ENCODE measurements at places on chromosomes 5 and 9.

DNA sequence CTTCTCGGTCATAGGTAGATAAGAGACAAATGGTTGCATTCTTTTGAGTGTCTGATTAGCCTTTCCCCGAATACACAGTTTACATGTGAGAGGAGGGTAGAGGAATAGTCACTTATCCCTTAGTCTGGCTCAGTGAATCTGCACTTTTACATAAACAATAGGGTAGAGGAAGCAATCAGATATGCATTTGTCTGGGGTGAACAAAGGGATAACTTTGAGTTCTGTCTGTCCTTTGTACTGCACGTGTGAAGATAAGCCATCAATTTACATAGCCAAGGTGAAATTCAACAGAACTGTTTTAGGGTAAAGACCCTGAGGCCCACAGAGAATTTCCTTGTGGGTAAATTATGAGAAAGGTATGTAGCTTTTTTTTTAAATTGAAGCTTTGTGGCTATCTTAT lies 10.1 kb upstream of the IGFBPL1 start:
- DNase-seq: no peak

DNA sequence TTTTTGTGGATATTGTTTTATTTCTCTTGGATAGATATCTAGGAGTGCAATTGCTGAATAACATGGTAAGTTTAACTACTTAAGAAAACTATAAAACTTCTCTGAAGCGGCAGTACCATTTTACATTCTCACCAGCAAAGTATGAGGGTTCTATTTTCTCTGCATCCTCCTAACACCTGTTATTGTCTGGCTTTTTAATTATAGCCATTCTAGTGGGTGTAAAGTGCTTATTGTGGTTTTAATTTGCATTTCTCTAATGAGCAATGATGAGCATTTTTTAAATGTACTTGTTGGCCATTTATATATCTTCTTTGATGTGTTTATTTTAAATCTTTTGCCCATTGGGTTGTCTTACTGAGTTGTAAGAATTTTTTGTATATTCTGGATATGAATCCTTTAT lies 28.7 kb downstream of the SMIM32 start:
- DNase-seq: no peak

- DNase-seq: no peak
These were observed 23.1 kb upstream of the MED10 start for GRCh38 chr5:6401410-6401809.

GRCh38 chr5:66353186-66353585 lies 209.1 kb downstream of the SREK1 start:
- DNase-seq: no peak

DNA sequence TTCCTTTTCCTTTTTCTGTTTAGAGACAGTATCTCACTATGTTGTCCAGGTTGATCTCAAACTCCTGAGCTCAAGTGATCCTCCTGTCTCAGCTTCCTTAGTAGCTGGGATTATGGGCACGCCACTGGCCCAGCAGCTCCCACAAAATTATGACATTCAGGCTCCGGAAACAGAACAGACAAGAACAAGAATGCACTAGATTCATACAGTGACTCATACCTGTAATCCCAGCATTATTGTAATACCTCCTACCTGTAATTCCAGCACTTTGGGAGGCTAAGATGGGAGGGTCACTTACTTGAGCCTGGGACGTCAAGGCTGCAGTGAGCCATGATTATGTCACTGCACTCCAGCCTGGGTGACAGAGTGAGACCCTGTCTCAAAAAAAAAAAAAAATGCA lies 26.7 kb upstream of the B4GALT1 start:
- DNase-seq: no peak

DNA sequence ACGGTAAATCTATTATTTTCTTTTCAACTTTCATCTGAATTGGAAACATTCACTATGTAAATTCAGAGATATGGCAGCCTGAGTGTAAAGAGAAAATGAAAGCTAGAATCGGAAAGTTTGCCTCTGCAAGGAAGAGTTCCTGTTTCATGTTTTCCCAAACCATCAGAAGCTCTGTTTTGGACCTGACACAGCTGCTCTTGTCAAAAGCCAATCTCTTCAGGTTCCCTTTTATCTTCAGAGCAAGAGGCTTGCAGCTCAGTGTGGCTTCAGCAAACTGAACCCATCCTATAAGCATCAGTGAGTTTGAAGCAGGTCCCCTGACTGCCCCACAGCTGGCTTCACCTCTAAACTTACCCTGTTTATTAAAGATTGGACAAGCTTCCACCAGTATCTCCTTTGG lies 1099.7 kb downstream of the DTWD2 start:
- DNase-seq: no peak

GRCh38 chr5:32004404-32004803 lies 169.7 kb downstream of the GOLPH3 start:
- no peak for DNase-seq

DNA sequence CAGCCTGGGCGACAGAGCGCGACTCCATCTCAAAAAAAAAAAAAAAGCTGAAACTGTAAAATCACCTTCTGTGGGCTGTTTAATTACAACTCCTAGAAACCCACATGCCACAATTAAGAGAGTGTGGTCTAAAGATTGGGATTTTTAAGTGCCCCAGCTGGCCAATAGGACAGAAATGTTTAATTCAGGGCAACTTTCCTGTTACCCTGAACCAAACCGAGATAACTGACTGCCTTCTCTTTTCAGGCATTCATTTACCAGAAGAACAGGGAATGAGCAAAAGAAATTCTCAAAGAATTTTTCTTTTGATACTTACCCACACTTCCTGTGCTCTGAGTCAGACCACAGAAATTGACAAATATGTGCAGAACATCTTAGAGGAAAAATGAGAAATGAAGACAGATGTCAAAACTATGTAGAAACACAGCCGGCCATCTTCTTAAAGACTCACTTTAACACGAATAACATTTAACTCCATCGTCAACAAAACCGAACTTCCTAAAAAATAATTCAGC lies 221.3 kb upstream of the DAPK1 start:
- no peak for DNase-seq

DNA sequence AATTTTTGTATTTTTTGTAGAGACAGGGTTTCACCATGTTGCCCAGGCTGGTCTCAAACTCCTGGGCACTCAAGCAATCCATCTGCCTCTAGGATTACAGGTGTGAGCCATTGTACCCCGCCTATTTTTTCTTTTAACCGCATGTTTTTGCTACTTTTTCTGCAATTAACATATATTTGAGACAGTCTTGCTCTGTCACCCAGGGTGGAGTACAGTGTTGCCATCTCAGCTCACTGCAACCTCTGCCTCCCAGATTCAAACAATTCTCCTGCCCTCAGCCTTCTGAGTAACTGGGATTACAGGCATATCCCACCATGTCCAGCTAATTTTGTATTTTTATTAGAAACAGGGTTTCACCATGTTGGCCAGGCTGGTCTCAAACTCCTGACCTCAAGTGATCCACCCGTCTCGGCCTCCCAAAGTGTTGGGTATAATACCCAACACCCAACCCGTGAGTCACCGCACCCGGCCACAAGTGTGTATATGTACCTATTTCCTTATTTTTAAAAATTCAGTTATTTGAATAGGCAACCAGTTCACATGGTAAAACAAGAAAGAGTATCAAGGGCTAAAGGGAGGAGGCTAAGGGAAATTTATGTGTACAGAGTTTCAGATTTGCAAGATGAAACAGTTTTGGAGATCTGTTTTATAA lies 13.3 kb downstream of the PHAX start:
- no peak for DNase-seq

GRCh38 chr5:57841676-57842363 lies 359.2 kb upstream of the ACTBL2 start:
- DNase-seq: no peak

DNA sequence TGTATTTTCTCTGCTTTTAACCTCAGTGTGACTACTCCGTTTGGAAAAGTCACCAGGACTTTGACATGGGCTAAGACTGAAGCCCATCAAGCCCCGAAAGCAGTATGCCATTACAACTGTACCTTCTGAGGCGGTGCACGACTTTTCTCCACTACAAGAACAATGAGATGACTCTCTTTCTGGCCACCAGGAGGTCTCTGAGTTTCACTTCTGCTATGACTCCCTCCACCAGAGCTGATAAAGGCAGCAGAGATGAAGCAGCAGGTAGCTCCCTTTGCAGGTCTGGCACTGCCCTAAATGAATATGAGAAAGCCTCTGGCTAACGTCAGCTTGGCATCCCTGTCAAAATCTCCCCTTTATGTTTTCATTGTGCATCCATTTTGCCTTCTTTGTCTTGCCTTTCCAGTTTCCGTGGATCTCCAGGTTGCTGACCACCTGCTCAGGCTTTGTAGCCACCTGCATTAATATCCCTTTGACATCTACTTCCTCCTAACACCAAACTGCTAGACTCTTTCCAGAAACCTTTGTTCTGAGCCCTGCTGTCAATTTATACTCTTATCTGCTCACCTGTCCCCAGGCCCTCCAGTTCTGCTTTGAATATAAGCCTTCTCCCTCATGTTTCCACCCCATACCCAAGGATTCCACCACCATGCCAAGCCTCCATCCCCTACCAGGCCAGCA lies 221.7 kb downstream of the ZNF608 start:
- no peak for DNase-seq

- DNase-seq: no peak
These were observed 65.1 kb downstream of the WWC1 start for GRCh38 chr5:168356592-168356991.
